ENCODE measurements at places on chromosomes 12 and 14. TPM values are rescaled to one million over a fixed set of nuclear protein-coding genes. Genes with fewer than 3 reads are reported as not detected.

The ENDOU gene
- not detected for total RNA-seq

The CCDC60 gene
- not detected for total RNA-seq

The PZP gene
- total RNA-seq = not detected

The PLCZ1 gene
- total RNA-seq = not detected

The PRR4 gene
- total RNA-seq = not detected

The ETFBKMT gene
- 1.8 TPM for total RNA-seq

The BMP4 gene
- total RNA-seq = not detected

The CCDC177 gene
- total RNA-seq = not detected

The CFAP251 gene
- total RNA-seq = 1.6 TPM

The UBE2N gene
- 30.2 TPM for total RNA-seq
